ENCODE measurements at places on chromosomes 7 and 10.

- DNase-seq, result no peak
Measured at GRCh38 chr10:110694820-110695538, 50.8 kb downstream of the RBM20 start.

DNA sequence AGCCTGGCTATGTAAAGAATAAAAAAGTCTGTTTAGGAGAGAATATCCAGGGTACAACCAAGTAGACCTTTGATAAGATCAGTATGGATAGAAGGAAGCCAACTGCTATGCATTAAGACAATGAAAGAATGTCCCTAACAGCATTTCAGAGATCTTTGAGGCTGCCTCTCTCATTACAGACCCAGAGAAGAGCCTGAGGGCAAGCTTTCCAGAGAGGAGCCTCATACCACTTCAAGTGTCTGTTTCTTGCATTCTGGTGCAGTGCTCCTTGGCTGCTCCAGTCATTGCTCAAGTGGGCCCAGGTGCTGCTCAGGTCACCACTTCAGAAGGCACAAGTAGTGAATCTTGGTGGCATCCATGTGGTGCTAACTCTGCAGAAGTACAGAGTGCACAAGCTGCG, 514.0 kb downstream of the PLXDC2 start:
- no peak for DNase-seq

DNA sequence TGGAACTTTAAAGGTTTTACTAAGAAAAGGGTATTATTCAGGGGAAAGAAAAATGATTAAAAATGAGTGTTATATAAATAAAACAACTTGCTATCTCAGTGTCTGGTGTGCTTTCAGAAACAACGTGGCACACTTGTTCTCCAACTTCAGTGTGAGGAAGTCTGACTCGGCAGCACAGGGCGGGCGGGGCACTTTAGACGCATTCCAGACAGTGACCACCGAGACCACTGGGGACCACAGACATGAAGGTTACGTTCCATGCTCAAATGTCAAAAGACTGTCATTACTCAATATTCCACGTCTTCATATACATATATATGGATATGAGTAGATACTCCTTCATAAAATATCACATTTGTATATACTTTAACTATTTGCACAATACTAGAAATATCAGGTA, 87.0 kb downstream of the LARP4B start:
- DNase-seq, result no peak

DNA sequence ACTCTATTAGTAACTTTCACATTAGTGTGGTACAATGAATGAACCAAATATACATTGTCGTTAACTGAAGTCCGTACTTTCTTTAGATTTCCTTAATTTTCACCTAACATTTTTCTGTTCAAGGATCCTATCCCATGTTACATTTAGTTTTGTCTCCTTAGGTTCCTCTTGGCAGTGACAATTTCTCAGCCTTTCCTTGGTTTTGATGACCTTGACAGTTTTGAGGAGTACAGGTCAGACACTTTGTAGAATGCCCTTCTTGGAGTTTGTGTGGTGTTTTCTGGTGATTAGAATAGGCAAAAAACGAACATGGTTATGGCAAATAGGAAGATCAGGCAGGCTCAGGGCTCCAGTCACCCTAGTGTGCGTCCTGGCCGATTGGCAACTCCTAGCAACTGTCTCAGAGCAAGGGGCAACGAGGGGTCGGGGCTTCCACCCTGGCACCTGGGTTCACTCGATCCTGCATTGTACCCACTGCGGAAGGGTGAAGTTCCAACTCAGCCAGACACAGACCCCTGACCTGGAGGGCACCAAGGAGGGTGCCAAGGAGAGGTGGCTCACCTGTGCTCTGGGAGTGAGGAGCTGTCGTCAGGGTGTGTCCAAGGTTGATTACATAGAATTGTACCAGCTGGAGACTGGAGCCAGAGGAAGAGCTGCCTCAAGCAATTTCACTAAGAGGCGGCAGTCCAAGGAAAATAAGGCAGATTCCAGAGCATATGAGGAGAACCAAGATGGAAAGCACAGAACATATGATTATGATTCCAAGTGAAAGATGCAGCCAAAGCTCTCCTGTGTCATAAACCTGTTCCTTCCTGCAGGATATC, 37.5 kb downstream of the PAPSS2 start:
- no peak for DNase-seq

DNA sequence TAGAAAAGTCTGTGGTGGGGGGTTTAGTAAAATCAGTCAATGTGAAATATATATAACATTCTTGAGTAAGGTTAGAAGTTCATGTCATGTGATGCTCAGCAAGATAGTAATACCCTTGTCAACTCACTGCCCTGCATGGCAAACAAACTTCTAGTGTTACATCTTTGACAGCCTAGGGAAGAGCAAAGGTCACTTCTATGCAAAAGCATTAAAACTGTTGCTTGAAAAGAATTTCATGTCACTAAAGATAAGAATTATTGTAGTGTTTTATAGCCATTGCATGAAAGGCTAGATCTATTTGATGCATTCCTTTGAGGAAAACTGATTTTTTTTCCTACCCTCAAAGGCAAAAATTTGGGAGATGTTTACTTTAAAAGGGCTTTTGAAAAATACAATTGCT, 176.0 kb downstream of the SKAP2 start:
- no peak for DNase-seq

DNA sequence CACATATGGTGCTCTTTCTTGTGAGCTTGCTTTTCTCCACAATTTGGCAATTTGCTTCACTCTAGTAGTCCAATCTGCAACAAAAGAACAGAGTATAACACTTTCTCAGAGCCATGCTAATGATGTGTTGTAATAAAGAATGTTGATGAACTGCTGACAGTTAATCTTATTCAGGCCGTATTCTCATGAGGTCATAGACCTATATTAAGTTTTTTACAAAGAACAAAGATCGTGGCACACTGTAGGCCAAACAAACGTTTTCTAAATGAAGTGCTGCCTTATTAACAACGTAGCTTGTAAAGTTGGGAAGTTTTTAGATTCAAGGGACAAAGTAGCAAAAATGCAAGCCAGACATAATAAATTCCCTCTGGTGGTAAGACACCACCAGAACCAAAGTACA, 160.1 kb downstream of the GALNT11 start:
- no peak for DNase-seq

DNA sequence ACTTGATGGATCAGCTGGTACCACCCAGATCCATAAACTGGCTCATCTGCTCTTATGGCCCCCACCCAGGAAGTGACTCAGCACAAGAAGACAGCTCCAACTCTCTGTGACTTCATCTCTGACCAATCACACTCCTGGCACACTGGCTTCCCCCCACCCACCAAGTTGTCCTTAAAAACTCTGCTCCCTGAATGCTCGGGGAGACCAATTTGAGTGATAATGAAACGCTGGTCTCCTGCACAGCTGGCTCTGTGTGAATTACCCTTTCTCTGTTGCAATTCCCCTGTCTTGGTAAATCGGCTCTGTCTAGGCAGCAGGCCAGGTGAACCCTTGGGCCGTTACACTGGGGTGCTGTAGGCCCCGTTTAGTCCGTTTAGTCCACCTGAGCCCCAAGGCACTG, 23.4 kb upstream of the BNIP3 start:
- DNase-seq, result no peak

- no peak for DNase-seq
Measured at GRCh38 chr10:88066319-88066718, 202.9 kb downstream of the PTEN start.

GRCh38 chr10:132156382-132156781, 30.4 kb upstream of the DPYSL4 start:
- DNase-seq, result no peak

GRCh38 chr7:77258593-77258992, 59.0 kb upstream of the FGL2 start:
- DNase-seq, result no peak

- DNase-seq, result no peak
Measured at GRCh38 chr7:55065079-55065478, 46.3 kb downstream of the EGFR start.

- no peak for DNase-seq
Measured at GRCh38 chr7:20393021-20393610, 62.4 kb downstream of the ITGB8 start.

DNA sequence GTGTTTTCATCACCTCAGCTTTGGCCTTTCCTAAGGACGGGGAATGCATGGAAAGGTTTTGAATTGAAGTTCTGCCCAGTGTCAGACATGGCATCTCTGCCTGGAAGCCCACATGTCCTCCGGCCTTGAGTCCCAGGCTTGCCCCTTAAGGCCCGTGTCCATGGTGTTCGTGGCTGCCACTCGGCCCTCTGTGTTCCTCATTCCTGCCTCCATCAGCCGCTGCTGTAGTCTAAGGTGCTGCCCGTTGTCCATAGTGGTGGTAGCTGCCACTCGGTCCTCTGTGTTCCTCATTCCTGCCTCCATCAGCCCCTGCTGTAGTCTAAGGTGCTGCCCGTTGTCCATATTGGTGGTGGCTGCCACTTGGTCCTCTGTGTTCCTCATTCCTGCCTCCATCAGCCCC, 180.7 kb upstream of the SHH start:
- DNase-seq, result no peak

DNA sequence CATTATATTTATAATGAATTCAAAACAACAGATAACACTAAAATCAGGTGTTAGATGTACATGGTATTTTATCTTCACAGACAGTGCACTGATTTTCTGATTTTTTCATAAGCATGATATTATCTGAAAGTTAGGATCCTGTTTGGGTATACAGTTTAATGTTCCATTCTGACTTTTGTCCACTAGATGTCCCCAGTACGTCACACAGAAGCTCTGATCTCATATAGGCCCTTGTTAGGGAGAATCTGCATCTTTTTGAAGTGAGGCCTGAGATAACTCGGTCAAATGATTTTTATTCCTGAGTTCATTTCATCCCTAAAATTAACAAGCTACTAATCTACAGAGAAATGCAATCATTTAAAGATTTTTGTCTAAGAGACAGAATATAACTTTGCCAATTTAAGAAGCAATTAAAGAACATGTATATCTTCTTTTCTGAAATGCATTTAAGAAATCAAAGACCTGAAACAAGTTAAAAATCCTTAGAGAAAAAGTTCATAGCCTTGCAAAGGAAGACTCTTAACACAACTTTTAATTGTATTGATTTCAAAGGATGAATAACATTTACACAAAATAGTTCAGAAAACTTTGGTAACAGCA, 72.0 kb upstream of the TES start:
- peak; percentile 49 for DNase-seq

DNA sequence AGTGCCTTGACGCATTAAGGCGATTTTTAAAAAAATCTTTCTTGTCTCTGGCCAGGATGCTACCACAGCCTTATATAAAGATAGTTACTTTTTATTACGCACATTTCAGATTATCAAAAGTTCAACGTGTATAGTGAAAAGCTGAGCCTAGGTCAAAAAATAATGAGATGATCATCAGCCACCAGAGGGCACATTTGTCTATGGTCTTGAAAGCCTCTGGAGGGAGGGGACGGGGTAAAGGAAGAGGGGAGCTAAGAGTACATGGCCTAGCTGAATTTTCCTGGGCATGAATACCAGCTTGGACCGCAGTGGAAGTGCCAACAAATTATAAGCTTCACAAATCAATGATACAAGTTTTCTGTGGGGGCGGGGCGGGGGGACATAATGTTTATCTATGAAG, 285.9 kb upstream of the SMIM30 start:
- no peak for DNase-seq

DNA sequence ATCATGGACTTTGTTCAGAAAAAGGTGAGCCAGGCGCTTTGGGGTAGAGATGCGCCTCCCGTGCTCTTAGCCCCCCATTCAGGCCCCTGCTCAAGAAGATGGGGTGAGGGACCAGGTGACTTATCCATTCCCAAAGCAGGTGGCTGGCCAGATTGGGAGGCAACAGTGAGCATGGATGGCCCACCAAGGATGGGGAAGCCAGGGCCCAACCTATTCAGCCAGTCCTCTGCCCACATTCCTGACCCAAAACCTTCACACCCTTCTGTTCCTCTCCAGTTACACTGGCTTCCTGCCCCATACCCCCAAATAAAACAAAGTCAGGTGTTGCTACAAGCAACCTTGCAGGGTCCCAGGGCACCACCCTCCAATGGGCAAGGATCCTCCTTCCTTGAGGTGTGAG, 44.4 kb downstream of the TSPAN15 start:
- no peak for DNase-seq

DNA sequence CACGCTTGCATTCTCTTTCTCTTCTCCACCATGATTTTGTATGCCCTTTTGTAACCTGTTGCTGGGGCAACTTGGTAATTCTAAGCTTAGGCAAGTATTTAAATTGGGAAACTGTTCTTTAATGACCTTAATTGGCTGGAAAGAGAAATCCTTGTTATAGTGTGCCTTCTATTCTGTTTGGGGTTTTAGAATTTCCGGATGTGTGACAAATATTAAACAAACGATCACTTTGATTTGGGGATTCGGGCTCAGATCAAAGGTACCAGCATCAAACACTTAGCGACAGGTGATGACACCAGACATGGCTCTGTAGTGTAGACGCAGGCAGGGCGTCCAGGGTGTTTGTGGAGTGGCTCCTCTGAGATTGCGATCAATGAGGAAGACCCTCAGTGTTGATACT, 55.0 kb downstream of the RAB11FIP2 start:
- DNase-seq, result no peak

DNA sequence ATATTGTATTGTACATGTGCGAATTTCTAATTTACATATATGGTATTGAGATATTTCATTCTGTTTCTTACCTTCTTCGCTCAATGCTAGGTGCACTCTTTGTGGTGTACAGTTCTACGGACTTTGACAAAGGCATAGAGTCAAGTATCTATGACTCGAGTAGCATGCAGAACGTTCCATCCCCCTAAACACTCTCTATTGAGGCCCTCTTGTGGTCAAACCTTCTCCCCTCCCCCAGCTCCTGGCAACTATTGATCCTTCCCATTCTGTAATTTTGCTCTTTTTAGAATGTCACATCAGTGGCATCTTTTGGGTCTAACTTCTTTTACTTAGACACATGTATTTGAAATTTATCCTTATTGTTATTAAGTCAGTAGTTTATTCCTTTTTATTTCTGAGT, 30.7 kb upstream of the GDF10 start:
- no peak for DNase-seq

DNA sequence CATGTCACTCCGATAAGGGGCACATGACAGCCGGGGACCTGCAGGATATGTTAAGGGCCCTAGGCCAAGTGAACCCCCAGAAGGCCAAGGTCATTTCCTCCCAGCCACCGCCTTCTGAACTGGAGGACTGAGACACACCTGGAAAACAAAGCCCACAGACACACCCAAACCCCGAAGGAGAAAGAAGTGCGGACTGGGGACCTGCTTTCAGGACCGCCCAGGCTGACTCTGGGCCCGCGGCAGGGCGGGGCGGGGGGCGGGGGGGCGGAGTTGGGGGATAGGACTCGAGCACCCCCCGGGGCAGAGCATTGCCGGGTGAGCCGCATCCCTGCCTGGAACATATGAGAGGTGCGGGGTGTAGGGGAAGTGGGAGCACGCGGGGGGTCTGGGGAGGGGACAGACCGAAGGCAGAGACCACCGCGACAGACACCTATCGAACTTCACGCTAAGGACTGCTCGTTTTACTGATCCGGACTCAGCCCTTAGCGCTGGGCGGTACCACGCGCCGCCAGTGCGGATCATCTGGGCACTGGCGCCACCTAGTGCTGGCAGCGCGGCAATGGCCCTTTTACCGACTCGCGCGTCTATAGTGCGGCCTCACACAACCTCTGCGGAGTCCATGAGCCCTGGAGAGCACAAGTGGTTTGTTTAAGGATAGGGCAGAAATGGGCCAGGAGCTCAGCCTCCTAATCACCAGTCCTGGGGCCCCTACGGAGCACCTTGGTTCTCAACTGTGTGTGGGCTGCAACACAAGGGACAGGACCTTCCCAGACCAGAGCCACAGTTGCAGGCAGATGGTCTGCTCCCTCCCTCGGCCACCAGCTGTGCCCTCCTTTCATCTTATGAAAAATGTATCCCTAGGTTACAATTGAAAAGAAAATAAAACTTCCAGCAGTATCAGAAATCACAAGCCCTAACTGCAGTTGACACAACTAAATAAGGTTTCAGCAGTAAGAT, 157.6 kb downstream of the HERPUD2 start:
- DNase-seq, result peak; percentile 77

GRCh38 chr7:140641524-140642195, 1.0 kb upstream of the DENND2A start:
- DNase-seq, result no peak

Data from CD4-positive, alpha-beta T cell treated with Interleukin-12 subunit alpha and Interleukin-12 subunit beta, for 1 hour (primary cell).